ENCODE measurements at places on chromosomes 3 and 15.

DNA sequence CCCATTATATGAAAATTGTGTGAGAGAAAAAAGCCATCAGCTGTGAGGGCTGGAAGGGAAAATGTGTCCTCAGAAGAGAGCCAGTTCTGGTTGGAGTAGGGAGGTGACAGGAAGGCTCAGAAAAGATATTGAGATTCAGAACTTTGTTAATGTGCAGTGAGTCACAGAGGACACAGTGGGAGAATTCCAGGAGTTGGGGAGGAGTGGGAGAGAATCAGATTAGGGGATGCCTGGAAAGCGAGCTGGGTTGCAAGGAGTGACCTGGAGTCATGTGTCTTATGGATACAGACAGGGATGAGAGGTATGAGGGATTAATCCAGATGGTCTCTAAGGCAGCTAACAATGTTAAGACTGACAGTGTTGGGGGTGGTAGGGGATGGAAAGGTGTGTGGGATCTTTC, 67.5 kb downstream of the CHST2 start:
- no peak for DNase-seq

- no peak for DNase-seq
Measured at GRCh38 chr3:191961022-191961421, 500.1 kb downstream of the PYDC2 start.

GRCh38 chr3:14410106-14410502, 7.7 kb downstream of the SLC6A6 start:
- no peak for DNase-seq

GRCh38 chr3:182215881-182216280, 504.2 kb downstream of the SOX2 start:
- DNase-seq, result no peak

- DNase-seq, result no peak
Measured at GRCh38 chr3:186471771-186472170, 72.4 kb downstream of the CRYGS start.

DNA sequence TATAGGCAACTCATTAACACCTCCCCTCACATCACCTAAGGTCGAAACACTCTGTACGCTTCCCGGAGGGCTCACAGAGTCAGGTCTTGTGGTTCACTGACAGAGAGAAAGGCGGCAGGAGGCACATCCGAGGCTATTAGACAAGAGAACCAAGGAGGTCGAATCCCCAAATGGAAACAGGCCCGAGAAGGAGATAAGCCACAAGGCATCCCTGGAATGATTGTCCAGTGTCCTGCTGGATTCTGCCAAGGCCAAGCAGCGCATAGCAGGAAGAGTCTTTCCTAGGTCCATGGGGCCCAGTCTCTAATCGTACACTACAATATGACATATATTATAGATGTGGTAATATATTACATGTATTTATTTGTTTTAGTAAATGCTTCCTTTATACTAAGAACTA, 58.5 kb downstream of the ANXA2 start:
- no peak for DNase-seq

DNA sequence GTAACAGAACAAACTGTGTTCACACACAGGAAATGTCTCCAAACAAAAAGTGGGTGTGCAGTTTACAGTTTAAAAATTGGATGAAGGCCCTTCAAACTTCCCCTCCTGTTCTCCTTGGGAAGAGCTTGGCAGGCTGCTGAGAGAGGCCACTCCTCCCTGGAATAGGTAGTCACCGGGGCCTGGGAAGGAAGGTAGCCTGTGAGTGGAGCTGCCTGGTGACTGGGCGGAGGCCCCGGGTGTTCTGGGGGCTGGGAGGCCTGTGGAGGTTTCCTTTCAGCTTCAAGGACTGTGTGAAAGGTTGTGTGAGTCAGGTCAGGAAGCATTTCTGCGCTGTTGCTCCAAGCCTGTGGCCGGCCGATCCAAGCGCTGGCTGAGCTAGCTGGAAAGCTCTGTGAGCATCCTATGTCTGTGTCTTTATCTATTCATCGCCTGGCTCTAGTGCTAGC, 14.1 kb downstream of the SLCO3A1 start:
- DNase-seq, result no peak

DNA sequence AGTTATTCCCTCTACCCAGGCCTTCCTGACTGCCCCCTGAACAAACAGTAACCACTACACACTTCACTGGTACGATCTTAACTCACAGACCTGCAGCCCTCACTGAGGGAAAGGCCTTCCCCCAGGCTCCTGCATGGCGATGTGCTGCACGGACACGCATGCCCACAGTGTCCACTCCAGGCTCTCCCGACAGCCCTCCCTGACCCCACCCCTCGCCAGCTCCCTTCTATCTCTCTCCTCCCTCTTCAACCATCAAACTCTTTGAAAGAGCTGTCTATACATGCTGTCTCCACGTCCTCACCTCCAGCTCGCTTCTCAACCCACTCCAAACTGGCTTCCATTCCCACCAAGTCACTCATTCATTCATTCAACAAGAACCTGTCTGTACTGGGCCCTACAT, 3.9 kb downstream of the SCN5A start:
- DNase-seq, result no peak

- no peak for DNase-seq
Measured at GRCh38 chr3:186070550-186070949, 38.3 kb downstream of the ETV5 start.

- no peak for DNase-seq
Measured at GRCh38 chr15:58762731-58763130, 8.4 kb upstream of the MINDY2 start.

- DNase-seq, result no peak
Measured at GRCh38 chr3:40718209-40718608, 193.4 kb downstream of the ZNF621 start.

DNA sequence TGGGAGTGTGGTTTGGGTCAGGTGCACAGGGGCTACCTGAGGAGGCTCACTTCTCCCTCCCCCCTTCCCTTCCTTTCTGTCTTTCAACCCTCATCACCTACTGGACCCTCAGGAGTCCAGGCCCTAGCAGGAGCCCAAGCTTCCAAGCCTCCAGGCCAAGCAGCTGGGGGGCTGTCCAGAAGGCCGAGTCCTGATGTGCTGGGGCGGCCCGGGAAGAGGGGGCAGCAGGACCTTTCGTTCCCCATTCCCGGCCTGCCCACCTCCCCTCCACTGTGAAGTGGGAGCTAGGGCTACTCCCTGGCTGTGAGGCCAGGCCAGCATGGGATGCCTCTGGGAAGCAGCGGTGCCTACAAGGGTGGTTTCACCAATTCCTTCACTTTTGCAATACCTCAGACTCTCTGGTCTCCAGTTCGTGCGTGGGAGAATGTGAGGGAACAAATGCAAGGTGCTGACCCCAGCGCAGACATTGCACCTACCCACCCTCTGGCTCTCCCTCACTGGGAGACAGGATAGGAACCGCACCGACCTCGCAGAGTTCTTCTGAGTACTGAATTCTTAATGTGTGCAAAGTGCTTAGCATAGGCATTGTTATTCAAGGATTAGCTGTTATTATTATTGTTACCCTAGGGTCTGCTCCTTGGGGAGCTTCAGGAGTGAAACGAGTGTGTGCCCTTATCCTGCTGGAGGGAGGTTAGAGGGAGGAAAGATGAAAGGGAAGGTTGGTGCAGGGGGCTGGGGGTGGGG, 2.5 kb downstream of the EPHB3 start:
- DNase-seq, result no peak

GRCh38 chr15:64311566-64311965, 44.4 kb downstream of the CSNK1G1 start:
- DNase-seq, result no peak

GRCh38 chr15:92425578-92426225, 32.0 kb downstream of the ST8SIA2 start:
- DNase-seq, result no peak

DNA sequence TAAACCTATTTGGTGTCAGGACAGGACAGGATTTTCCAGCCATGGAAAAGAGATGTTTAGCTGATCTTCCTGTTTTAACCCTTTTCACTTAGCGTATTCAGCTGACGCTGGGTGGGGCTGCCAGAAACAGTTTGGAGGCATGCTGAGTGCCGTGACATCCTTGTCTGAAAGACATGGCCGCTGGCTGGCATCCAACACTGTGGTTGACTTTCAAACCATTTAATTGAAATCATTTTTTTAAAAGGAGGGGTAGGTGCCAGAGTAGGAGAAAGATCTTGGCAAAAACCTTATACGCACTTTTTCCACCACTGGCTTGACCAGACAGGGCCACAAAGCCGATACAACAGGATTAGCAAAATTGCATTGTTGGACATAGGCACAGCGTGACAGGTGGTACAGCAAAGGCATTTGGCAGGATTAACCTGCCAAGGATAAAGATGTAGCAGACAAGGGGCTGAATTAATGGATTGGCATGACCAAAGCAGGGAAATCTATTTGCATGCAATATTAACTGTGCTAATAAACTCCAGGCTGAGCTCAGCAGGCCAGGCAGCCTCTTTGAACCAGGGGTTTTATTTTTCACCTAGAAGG, 131.8 kb upstream of the TOPAZ1 start:
- DNase-seq, result no peak

GRCh38 chr3:50657816-50658215, 16.9 kb upstream of the DOCK3 start:
- DNase-seq, result no peak

DNA sequence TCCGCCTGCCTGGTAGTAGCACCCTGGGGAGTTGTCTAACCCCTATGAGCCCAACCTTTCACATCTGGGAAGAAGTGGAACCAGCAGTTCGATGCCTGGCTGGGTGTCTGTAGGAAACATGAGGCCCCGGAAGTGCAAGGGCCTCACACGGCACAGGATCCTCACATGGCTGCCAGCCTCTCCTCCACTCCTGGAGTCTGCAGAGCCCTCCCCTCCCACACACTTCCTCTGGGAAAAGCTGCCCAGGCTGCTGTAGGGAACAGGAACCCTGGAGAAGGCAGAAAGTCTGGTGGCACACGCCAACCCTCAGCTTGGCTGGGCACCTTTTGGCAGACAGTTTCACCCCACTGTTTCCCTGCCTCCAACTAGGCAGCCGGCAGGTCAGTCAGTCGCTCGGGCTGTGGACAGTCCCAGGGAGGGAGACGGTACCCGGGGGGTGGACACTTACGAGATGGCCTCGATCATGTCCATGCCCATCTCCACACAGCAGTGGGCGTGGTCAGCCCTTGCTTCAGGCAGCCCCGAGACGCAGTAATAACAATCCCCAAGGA, 118.4 kb downstream of the ADCY5 start:
- DNase-seq, result no peak
